Stimulated activated CD4-positive, alpha-beta T cell treated with anti-CD3 and anti-CD28 coated beads, Interleukin-1b, Interleukin-23, amount 100 ng/mL, for 4 hours (primary cell): ENCODE measurements at places on chromosomes 6 and 20.

- DNase-seq, result no peak
Measured at GRCh38 chr20:49398401-49399144, 83.9 kb downstream of the KCNB1 start.

DNA sequence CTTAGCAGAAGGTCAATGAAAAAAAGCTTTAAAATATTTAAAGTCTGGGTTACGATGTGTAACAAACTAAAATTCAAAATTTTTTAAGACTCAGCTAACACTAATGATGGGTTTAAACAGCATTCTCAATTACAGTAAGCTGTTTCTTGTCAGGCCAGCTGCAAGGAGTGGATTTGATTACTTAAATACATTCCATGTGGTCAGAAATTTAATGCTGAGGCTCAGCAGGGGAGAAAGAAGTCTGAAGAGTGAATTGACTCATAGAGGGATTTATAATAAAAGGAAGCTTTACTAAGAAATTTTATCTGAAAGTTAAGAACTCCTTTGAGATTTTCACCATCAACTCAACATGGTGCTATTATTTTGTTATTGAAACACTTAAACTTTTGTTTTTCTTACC is 398.6 kb downstream of the KHDRBS2 start:
- DNase-seq, result no peak

DNA sequence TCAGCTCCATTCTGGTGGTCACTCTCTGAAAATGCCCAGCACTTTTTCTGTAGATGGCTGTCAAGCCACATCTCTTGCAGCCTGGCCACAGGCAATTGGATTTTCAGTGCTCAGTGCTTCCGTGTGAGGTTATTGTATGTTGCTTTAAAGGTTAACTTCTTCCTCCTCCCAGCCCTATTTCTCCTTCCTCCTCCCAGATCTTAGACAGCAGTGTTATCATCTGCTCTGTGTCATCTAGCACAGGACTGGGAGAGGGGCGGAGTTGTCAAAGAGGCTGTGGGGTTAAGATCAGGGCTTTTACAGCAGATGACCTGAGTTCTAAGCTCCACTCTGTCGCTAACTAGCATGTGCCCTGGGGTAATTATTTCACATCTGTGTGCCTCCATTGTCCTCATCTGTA is 129.0 kb downstream of the PHACTR3 start:
- DNase-seq, result no peak

GRCh38 chr6:74170118-74170517 is 474.1 kb downstream of the CD109 start:
- DNase-seq, result no peak

GRCh38 chr6:93260881-93261280 is 158.5 kb downstream of the EPHA7 start:
- no peak for DNase-seq

- DNase-seq, result no peak
Measured at GRCh38 chr20:25459111-25459830, 51.8 kb downstream of the GINS1 start.

- no peak for DNase-seq
Measured at GRCh38 chr20:1263853-1264252, 2.2 kb upstream of the SNPH start.

DNA sequence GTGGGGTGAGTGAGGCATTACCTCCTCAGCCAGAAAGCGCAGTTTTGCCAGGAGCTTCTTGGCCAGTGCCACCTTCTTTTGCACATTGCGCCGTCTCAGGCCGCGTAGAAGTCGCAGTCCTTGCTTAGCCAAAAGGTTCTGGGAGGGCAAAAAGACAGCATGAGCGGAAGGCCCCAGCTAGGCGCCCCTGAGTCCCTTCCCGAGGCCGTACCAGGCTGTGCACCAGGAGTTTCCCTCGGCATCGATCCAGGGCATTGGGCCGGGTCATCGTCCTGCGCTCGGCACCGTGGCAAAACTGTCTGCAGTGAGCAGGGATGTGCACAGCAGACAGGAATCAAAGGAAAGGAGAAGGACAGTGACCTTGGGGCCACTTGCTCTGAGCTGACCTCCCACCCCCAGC is 20.2 kb upstream of the SPAG4 start:
- no peak for DNase-seq

DNA sequence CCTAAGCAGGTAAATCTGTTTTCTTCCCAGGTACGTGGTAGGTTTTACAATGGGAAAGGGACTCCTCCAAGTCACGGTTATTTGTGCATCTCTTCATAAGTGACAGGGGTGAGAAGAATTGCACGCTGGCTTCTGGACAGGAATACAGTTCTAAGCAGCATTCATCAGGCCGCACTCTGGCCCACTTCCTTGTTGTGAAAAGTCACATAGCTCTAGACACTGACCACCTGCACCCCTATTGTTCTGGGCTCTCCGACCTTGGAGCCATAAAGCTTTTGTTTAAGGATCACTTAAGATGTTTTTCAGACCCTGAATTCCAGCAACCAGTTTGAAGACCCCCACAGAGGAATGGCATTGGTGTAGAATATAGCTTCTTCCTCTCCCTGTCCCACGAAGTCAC is 31.4 kb downstream of the RAMACL start:
- no peak for DNase-seq

GRCh38 chr6:90044833-90045381 is 150.6 kb downstream of the GJA10 start:
- DNase-seq, result no peak

DNA sequence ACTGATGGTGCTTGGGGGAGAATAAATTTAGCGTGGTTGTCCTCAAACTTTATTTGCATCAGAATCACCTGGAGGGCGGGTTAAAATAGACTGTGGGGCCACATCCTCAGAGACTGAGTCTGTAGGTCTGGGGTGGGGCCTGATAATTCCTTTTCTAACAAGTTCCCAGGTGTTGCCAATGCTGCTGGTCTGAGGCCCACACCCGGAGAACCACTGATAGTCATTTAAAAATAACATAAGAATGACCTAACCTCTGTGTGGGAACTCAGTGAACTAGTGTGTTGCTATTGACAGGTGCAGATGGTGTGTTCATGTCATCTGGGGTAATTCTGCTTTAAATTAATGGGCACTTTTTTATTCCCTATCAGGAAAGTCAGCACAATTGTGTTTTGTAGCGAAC is 64.8 kb downstream of the RTN4IP1 start:
- DNase-seq, result no peak

DNA sequence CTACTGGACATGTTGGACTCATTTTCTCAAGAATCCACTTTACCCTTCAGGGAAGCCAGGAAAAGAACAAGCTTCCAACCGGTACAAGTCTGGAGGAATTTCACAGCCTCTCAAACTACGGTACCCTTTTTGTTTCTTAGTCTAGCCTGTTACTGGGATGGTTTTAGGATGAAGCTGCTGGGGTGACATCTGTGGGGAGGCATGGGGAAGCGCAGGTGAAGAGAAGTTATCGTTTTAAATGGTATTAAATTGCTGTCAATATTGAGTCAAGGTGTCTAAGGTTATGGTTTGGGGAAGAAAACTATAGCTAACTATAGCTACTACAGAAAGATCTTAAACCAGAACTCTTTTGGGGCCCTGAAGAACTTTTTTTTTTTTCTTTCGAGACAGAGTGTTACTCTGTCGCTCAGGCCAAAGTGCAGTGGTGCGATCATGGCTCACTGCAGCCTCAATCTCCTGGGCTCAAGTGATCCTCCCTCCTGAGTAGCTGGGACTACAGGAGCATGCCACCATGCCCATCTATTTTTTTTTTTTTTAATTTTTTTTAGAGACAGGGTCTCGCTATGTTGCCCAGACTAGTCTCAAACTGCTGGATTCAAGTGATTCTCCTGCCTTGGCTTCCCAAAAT is 128.7 kb downstream of the RIN2 start:
- no peak for DNase-seq

GRCh38 chr20:9311132-9311531 is 203.3 kb upstream of the LAMP5 start:
- DNase-seq, result no peak

DNA sequence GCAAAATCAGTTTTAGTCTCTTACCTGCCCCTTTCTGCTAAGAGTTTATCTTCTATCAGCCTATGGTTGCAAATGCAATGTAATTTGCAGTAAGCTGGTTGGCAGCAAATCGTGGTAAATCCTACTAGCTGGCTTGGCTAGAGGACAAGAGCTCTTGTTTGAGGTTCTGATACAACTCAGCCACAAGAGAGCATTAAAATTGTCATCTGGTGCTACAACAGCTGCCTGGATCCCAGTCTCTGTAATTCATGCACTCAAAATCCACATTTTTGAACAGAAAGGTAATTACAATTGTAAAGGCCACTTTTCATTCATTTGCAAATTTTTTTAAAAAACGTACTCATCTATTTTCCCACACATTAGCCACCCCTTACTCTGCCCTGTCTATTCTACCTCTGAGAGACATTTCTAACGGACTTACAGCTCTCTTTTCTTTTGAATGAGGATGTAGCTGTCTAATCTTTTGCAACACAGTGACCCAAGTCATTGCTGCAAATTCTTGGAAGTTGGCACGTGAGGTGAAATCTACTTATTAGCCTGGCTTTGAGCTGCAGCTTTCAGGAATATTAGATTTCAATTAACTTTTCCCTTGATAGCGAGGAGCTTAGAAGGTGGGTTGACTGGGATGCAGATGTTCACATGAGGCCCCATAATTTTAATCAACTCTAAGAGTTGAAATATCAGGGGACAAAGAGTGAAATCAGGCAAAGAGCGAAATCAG is 54.0 kb upstream of the FAM184A start:
- DNase-seq, result no peak

DNA sequence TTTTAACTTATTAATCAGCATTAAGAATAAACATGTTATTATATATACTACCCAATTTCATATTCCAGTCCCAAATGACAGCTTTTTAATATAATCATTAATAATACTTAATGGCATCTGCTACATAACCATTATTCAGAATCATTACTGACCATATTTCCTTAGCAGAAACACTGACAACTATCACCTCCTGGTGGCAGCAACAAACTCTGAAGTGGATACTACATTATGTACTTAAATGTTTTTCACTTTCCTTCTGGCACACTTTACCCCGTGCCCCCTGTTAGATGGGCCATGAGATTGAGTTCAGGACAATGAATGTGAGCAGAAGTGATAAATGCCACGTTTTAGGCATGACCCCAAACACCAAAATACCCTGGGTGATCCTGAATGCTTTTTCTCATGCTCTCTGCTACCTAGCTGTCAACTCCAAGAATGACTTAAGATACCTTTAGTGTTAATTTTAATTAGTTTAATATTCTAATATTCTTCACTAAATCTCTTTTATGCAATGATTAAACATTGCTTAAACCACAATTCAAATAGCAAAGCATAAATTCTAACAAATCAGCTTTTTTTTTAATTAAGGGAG is 77.1 kb downstream of the LMBRD1 start:
- DNase-seq, result no peak

DNA sequence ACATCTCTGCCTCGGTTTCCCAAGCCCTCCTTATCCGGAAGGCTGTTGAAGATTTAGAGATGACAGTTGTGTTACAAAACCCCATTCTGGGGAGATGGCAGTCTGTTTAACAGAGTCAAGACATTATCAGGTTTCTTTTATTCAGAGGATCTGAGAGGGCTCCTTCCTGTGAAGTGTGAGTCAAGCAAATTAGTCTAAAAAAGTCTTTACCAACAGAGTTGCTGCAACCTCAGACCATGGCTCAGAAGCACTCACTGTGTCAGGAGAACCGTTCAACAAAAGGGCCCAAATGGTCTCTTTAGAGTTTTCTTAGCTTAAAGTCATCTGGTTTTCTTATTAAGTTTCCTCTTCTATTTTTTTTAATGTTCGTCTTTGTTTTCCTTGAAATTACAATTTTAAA is 717.8 kb downstream of the EPM2A start:
- DNase-seq, result no peak
